ENCODE measurements at places on chromosomes 7 and 10.

- DNase-seq = no peak
Measured at GRCh38 chr10:17740668-17741067, 11.3 kb upstream of the TMEM236 start.

DNA sequence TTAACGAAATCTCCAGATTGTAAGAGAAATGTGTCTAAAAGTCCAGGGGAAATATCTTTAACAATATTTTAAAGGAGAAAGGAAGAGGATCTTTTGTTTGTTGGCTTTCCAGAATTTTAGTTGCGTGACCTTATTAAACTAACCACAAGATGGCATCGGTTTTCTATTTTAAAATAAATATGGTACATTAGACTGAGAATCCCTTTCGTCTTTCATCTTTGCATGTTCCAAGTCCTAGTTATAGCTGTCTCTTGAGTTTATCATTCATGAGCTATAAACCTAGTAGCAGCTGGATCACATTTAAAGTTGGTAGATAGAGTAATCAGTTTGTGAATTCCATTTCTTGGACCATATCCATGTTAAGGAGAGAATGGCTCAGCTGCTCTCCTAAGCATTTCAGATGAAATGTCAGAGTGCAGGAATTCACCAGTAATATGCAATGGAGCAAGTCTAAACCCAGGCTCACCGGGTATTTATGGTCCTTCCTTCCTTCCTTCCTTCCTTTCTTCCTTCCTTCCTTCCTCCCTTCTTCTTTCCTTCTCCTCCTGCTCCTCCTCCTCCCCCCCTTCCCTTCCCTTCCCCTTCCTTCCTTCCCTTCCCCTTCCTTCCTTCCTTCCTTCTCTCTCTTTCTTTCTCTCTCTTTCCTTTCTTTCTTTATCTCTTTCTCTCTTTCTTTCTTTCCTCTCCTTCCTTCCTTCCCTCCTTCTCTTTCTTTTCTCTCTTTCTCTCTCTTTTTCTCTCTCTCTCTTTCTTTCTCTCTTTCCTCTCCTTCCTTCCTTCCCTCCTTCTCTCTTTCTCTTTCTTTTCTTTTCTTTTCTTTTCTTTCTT is 57.8 kb upstream of the RAB18 start:
- peak; percentile 28 for DNase-seq

- DNase-seq = no peak
Measured at GRCh38 chr7:90708841-90709317, 112.8 kb downstream of the CDK14 start.

DNA sequence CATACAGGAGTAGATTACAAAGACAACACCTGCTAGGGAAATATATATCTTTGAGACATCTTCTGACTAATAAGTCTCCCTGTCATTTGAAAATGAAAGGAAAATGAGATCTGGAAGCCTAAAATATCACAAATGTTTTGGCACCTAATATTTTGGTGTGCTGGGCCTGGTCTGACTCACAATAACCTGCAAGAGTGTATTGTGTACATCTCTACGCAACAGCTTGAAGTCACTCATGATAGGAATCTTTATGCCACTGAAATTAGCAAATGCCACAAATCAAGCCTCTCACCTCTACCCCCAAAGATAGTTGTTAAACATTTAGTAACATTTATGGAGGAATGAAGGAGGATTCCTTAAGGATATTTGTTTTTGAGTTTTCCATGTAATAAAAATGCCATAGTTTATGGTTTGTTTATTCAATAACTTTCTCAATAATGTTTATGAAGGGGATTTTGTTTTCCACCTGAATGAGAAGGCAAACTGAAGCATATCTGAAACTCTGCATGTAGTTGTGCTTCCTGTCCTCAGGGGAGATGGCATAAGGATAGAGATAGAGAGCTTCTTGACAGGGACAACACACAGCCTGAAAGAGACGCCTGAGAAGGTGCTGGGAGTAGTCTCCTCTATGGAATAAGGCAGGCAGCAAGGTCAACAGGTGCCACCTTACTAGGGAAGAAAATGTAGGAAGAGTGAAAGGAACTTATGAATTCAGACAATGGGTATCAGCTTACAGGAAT is 197.4 kb downstream of the AHR start:
- no peak for DNase-seq

DNA sequence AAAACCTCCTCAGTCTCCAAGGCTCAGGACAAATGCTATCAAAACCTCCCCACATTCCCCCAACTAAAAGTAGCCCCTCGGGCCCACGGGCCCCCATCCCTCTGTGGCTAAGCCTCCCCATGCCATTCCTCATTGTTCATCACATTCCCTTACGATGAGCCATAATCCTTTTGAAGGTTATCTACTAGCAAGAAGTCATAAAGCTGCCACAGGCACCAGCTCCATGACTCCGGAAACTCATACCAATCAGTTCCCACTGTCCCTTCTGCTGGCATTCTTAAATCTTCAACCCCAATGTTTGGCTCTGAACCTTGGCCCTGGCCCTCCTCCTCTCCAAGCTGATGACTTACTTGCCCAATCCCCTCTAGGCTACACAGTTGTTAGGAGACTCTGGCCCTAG is 19.4 kb upstream of the TM9SF3 start:
- peak; percentile 69 for DNase-seq
